Stimulated activated CD4-positive, alpha-beta T cell treated with anti-CD3 and anti-CD28 coated beads, Interleukin-1b, Interleukin-23, amount 100 ng/mL, for 24 hours (primary cell): ENCODE measurements at places on chromosomes 12 and 14.

GRCh38 chr12:47017041-47017713 is 62.2 kb upstream of the PCED1B start:
- DNase-seq = no peak

DNA sequence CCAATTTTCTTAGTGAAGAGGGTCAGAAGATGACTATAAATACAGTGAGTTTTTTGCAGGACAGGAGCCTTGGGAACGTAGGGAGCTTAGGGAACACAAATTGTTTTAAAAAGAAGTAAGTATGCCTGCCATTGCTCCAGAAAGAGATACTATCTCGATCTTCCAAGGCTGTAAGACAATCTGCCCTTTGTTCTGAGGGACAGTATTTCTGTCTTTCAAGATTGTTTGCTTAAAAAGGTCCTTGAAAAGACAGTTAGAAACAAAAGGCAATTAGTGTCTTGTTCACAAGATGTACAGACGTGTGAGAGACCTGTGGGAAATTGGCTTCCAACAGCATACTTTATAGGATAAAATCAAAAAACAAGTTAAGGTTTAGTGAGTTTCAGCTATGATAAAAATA is 321.2 kb upstream of the FAR2 start:
- DNase-seq = no peak

DNA sequence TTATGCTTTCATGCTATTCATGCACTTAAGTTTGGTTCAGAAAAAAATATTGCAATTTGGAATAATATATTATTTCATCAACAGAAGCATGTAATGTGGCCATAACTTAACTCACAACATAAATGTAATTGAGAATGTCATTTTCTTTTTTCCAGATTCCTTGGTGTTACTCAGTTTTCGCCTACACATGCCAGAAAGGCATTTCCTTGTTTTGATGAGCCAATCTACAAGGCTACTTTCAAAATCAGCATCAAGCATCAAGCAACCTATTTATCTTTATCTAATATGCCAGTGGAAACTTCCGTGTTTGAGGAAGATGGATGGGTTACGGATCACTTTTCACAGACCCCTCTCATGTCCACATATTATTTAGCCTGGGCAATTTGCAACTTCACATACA is 14.4 kb downstream of the TRHDE start:
- no peak for DNase-seq

DNA sequence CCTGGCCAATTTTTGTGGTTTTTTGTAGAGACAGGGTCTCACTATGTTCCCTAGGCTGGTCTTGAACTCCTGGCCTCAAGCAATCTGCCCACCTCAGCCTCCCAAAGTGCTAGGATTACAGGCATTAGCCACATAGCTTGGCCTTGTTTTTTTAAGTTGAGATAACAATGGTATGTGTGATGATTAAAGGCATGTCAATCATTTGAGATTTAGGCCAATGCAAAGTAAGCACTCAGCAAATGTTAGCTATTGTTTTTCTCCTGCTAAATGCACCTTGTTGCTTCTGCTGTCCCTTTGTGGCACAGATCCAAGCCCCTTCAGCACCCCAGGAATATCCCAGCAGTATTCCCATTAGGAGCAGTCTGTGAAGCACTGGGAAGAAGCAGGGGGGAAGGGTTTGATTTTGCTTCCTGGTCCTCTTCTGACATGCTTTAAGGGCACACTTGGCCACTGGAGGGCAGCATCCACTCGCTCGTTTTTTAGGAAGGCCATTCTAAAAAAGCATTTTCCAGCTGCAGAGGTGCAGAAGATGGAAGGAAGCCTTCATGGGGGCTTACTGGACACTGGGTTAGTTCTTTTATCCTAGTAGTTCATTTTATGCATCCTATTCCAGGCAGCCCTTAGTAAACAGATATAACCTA is 70.2 kb upstream of the ZFP36L1 start:
- peak; percentile 28 for DNase-seq

GRCh38 chr12:54415221-54415929 is 3.7 kb downstream of the ITGA5 start:
- DNase-seq = no peak

- no peak for DNase-seq
These were observed 663 bp downstream of the WASHC3 start for GRCh38 chr12:102061096-102061559.

DNA sequence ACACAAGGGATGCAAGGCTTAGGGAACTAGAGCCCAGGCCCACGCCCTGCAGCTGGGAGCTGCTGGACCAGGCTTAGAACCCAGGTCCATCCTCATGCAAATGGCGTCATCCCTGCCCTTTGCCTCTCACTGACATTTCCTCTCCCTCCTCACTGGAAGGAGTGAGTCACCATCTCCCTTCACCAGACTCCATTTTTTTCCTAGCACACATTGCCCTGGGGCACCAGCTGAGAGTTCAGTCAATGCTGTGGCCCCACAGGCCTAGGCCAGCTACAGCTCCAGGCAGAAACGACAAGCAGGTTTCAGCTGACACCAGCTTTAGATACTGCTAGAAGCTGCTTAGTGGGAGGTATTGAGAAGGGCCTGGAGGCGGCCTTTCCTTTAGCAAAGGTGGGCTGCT is 98.9 kb downstream of the RIMBP2 start:
- DNase-seq = no peak
